NCI-H146 (cell line): ENCODE measurements at places on chromosomes 13 and 19.

DNA sequence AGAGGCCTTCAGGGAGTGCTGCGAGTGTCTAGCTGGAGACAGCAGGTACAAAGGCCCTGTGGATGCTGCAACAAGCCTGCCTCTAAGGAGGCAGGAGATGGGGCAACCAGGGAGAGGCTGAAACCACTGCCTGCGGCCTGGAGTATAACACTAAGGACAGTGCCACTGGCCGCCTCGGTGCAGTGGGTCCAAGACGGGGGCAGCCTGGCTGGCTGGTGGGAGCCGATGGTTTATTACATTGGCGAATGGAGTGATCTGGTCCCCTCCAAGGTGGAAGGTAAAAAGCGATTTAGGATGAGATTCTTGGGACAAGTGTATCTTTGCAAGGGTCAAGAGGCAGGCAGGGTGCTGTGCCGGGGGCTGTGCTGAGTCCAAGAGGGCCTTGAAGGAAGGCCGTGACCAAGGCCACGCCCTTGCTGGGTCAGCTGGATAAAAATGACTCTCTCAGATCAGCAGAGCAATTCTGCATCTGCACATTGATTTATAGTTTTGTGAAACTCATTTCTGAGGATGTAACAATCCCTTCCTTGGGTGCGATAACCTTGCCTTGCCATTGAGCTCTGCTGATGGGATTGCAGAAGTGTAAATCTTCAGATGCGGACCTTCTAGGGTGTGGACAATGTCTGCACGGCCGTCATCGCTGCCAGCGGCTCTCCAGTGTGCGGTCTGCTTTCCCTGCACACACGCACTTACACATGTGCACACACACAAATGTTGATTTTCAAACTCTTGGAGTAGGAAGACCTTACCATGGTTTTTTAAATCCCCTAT, 6.0 kb downstream of the TMEM255B start:
- no peak for DNase-seq

DNA sequence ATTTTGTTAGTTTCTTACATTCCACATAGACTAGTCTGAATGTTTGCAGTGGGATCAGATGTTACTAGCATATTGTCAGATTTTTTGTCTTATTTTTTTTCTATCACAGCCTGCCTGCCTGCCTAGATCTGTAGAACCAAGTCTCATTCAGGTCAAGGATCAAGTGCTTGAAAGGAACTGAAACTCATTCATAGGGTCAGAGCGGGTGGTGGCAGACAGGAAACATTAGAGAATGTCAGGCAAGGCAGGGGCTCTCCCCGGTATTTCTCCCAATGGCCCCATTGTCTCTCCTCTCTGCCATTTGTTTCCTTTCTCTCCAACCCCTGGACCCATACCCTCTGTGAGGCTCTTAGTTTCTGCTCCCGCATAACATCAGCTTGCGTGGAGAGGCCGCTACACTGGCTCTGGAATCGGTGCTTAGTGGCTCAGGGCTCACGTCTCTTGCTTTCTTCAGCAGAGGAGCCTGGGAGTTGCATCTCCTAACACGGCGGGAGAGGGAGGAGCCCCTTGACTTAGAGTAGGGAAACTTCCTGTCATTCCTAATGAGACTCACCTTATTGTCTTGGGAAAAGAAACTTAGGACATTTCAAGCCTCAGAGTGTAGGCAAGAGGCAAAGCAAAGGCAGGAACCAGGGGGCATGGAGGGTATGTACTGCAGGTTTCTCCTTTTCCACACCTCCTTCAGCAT, 35.6 kb upstream of the SPATA13 start:
- no peak for DNase-seq

- no peak for DNase-seq
These were observed 203.2 kb downstream of the FGF14 start for GRCh38 chr13:102198418-102199311.

GRCh38 chr13:51945149-51945548, 66.1 kb downstream of the ATP7B start:
- DNase-seq, result no peak

- no peak for DNase-seq
These were observed 15.1 kb downstream of the ZNF160 start for GRCh38 chr19:53088091-53088490.

DNA sequence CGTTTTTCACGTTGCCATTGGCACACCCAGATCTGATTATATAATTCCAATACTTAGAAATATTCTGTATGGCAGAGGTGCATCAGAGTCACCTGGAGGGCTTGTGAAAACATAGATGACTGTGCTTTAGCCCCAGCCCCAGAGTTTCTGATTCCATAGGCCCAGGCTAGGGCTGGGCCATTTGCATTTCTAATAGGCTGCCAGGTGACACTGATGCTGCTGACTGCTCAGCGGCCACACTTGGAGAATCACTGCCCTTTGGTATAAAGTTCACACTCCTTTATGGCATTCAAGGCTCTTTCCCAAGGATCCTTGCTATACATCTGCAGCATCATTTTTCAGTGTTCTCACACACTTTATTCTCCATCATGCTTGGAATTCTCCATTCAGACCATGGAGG, 137.1 kb downstream of the AKAP11 start:
- no peak for DNase-seq

DNA sequence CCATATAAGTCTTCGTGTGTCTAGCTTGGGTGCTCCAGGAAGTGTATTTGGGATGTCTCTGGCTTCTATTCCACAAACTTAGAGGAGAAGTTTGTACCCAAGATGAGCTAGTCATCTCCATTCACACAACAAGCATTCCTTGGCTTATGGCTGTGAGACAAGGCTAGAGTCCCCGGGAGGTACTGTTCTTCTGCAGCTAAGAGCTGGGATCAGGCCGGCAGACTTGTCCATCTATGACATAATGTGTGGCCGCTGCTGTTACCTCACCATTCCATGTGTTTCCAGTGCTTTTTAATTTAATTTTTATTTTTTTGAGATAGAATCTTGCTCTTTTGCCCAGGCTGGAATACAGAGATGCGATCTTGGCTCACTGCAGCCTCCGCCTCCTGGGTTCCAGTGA, 20.7 kb downstream of the GATAD2A start:
- DNase-seq, result no peak

DNA sequence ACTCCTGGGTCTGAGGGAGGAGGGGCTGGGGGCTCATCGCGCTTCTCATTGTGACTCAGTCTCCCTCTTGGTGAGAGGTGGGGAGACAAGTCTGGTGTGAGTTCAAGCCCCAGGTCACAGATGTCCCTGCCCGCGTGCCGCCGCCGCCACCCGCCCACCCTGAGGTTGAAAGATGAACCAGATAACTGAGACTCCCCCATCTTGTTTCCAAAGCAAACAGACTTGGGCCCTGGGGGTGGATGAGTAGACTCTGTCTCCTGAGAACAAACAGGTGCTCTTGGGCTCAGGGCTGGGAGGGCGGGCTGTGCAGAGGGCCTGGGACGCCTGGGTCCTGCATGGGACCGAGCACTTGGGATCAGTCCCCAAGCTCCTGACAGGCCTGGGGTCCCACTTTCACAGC, 567 bp downstream of the SBK2 start:
- no peak for DNase-seq

DNA sequence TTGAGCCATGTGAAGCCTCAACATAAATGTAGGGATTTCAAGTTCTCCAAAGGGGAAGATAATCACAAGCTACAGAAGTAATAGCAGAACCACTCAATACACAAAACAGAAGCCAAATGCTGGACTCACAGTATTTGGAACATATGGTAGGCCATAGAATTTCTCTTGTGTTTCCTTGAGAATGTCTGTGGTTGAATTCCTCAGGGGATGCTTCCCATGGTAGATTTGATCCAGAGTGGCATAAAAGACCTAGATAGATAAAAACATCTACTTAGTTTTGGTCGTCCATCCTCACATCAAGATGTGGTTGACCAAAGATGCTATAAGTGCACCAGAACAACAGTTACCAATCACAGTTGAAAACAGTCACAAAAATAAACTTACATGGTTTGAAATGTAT, 83.4 kb downstream of the MIPEP start:
- no peak for DNase-seq

GRCh38 chr19:40605216-40605971, 4.2 kb downstream of the LTBP4 start:
- peak; percentile 78 for DNase-seq

DNA sequence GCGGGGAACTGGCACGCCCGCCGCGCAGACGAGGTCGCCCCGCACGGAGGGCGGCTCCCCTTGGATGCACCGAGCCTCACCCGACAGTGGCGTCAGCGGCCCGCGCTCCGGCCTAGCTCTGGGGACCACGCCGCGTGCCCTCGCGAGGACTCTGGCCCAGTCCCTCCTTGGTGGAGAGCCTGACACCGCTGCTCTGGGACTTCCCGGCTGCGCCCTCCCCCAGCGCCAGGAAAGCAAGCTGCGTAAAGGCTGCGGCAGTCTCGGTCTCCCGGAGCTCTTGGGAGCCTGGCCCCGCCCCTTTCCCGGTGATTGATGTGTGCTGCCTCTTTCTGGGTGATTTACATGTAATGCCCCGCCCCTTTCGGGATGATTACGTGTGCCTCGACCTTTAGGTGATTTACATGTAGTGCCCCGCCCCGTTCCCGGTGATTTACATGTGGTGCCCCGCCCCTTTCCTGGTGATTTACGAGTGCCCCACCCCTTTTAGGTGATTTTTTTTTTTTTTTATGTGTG, at the start of gene LENG9:
LENG9 (minus strand) TSS at position 248 of the 513 bp plus-strand sequence. CDS start 252 bp downstream, outside the sequence.
- no peak for DNase-seq

DNA sequence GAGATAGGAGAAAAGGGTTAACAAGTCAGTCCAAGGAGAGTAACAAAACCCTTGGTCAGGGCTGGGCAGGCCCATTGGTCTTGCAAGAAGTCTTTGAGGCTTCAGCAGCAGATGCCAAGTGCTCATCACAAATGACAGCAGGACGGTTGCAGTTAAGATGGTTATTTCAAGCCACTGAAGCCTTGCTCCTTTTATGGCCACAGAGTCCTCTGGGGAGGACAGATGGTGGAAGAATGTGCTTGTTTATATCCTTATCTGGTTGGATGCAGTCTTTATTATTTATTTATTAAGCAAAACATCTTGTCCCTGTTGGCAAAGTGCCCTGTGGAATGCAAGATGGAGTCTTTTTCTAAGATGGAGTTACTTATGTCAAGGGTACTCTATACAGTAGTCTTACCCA, 19.2 kb upstream of the ZNF331 start:
- no peak for DNase-seq

- DNase-seq, result no peak
These were observed 5.7 kb upstream of the FOXO1 start for GRCh38 chr13:40671956-40672764.

- DNase-seq, result no peak
These were observed 5.3 kb downstream of the VWA8 start for GRCh38 chr13:41955605-41956004.

- no peak for DNase-seq
These were observed 988.0 kb downstream of the PCDH17 start for GRCh38 chr13:58619396-58620113.

- DNase-seq, result no peak
These were observed 21.6 kb downstream of the ATP4B start for GRCh38 chr13:113636266-113636963.

GRCh38 chr13:24287748-24288287, 21.6 kb upstream of the C1QTNF9 start:
- no peak for DNase-seq

- no peak for DNase-seq
These were observed 553.1 kb downstream of the IRS2 start for GRCh38 chr13:109233293-109233692.
